Fibroblast of skin of abdomen (primary cell): ENCODE measurements at places on chromosomes 7 and 10.
A peak's percentile ranks its signal among the peaks of the same experiment; 100 is the strongest.

DNA sequence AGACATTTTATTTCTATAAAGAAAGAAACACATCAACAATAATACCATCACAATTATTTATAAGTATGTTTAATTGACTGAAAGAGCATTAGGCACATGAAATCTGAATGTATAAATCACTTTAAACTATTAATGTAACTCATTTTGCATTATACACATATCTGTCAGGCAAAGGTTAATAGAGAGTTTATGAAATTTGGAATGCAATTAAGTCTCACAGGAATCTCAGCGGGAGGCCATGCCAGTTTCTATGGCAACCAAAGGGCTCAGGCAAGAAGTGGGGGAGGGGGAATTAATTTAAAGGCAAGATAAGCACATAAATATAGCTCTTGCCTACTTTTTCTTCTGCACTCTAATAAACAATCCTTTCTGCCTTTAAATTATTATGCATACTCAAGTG is 152.6 kb downstream of the SLC16A9 start:
- peak; percentile 45 for DNase-seq

DNA sequence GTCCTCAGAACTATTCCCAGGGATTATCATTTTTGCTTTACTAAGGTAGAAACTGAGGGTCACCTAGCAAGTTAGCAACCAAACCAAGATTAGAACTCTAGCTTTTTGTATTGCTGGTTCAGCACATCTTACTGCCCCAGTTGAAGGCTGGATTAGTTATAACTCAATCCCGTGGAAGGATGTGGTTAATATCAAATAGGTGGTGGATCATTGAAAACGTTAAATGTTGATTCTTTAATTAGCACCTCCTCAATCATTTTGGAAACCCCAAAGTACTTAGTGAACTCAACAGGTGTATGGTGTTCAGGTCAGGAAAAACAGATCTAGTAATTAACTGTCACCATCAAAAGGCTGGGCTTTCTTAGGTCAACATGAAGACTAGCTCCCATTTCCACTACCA is 152.4 kb downstream of the ARID5B start:
- no peak for DNase-seq

GRCh38 chr7:48176356-48176893 is 5.2 kb downstream of the ABCA13 start:
- peak; percentile 32 for DNase-seq

DNA sequence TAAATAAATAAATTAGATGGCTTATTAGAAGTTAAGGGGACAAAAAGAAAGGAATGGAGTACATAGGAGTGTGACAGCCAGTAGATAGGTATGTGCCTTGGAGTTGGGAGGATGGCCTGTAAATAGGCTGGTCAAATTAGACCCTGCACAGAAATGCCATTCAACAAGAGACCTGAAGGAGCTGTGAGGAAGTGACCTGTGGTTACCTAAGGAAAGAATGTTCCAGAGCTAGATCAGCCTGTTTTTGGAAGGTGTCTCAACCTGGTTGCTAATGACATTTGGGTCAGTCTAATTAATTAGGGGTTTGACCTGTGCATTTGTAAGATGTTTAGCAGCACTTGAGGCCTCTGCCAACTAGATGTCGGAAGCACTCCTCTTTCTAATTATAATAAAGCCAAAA is 315.3 kb upstream of the PLXDC2 start:
- no peak for DNase-seq

DNA sequence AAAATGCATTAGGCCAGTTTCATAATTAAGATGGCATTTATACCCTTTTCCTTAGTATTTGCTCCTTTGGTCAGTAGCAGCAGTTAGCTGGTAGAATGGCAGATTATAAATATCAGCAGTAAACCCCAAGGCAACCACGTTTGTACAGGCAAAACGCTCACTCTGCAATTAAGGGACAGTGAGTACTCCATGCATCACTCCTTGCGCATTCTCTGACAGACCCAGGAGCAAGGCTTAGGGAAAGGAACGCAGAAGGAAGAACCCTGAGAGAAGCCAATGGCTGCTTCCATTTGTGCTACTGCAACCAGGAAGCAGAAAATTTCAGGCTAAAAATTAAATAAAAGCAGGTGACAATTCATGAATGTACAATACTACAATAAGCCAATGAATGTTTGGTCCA is 12.9 kb downstream of the ETV1 start:
- DNase-seq, result no peak

DNA sequence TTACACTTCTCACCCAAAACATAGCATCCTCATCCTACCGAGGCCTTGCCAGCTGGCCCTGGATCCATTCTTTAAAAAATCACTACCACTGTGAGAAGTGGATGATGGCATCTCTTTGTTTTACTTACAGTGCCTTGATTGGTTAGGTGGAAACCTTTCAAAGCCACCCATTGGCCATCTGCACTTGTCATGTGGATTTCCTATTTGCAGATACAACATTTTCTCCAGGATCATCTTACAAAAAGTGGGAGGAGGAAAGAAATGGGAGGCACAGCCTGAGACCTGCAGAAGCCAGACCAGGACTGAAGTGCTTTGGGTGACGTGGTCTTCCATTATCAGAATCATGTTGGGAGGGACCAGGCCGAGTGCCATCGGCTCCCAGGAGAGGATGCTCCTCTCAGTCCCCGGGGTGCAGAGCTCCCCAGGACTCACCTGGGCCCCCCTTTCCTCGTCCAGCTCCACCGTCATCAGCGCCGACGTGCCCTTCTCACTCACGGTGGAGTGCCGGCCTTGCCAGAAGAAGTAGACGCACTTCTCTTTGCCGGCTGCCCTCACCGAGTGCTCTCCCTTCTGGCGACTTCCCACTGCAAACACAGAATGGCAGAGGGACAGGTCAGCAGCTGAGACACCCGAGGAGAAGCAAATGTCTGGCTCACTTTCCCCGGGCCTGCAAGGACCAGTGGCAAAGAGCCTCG is 161.2 kb downstream of the SVIL start:
- no peak for DNase-seq

DNA sequence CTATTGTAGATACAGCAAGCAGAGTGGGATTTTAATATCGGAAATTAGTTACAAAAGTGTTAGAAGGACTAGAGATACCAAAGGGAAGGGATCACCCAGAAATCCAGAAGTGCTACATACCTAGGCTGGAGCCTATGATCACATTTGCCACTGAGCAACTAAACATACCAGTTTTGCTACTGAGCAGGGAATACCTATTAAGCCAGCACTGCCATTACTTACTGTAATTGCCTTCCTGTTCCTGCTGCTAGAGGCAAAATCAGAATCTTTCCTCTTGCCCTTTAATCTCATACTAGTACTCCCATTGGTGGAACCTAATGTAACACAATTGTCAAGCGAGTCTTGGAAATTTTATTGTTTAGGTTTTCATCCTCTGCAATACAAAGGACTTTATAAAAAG is 121.7 kb downstream of the ATRNL1 start:
- no peak for DNase-seq

DNA sequence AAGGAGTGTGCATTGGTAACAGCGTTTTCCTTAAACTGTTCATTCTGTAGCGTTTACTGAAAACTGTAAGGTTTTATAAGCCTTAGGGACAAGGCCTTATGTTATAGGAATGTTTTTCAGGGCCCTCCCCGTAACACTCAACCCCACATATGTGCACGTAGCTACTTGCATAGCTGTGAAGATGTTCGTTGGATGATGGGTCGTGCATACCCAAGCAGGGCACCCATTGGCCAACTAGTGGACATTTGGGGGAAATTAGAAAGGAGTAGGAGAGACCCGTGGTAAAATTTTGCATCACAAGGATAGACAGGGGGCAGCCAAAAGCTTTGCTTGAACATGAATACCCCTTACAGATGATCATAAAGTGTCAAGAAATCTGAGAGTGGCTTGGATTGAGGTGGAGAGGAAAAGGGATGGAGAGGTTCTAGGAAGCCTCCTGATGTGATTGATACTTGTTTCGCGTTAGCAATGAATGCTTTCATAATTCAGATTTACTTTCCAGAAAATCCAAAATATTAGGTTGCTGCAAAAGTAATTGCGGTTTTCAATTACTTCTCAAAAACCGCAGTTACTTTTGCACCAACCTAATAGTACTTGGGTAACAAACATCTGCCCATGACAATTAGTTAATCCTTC is 878 bp downstream of the SEC61A2 start:
- peak; percentile 72 for DNase-seq

DNA sequence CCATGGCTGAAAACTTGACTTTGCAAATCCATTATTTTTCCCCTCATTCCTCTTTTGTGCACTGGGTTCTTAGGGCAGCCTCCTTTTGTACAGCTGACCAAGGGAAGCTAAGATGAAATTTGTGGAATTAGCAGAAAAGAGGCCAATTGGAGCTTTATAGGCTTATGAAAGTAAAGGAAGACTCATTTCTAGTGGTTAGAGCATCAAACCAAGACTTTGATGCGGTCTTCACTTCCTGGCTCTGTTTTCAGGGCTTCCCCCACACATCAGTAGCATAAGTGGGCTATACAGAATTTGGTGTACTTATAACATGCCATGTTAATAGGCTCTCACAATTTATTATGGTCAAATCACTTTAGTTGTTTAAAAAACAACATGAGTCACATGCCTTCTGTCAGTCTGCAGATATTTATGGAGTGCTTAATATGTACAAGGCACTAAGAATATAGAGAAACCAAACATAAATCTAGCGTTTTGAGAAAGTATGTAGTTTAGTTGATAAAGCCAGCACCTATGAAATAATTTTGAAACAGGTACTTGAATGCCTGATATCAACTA is 5.7 kb downstream of the AUTS2 start:
- DNase-seq, result no peak

DNA sequence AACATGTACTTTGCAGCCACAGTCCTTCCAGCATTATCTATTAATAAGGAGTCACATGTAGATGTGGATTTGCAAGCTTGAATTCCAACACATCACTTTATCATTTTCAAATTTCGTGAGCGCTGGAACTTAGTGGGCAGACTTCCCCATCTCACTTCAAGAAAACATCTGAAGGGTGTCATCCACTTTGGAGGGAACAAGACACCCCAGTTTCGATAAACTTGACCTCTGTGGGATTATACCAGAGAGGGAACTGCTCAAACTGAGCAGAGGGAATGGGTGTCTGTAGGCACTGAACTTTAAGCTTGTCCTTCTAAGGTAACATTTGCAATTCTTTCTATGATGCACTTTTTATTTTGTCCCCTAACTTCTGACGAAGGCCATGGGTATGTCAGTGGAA is 27.5 kb downstream of the ADRB1 start:
- no peak for DNase-seq

GRCh38 chr10:89566992-89567391 is 31.6 kb upstream of the SLC16A12 start:
- no peak for DNase-seq

GRCh38 chr10:96579133-96579532 is 7.7 kb downstream of the TM9SF3 start:
- DNase-seq, result no peak

- no peak for DNase-seq
These were observed 218.0 kb upstream of the ZNF32 start for GRCh38 chr10:43866712-43867111.

GRCh38 chr10:49594594-49594993 is 15.5 kb upstream of the SLC18A3 start:
- DNase-seq, result peak; percentile 51

GRCh38 chr10:88379575-88379974 is 203.5 kb downstream of the RNLS start:
- DNase-seq, result peak; percentile 82

- DNase-seq, result no peak
These were observed 9.4 kb upstream of the HILPDA start for GRCh38 chr7:128446306-128446705.

- no peak for DNase-seq
These were observed 4.8 kb upstream of the RET start for GRCh38 chr10:43071865-43072650.

DNA sequence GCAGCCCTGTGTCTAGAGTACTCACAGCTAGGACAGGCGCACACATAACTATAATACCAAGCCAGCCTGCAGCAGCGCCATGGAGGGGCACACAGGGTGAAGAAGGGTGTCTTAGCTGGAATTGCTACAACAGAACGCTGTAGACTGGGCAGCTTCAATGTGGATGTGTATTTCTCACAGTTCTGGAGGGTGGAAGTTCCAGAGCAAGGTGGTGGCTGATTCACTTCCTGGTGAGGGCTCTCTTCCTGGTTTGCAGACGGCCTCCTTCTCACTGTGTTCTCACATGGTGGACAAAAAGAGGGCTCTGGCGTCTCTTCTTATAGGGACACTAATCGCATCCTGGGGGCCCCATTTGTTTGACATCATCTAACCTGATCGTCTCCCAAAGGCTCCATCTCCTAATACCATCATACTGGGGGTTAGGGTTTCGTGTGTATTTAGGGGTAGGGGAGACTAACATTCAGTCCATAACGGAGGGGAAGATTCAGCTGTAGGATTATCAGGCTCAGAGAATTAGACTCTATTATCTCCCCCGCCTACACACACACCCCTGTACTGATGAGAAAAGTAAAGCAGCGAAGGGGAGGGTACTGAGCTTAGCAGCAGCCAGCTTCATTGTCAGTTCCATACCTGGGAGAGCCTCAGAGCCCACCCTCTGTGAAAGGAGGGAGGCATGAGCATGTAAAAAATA is 289.1 kb downstream of the CCDC3 start:
- DNase-seq, result no peak

- no peak for DNase-seq
These were observed 84.5 kb upstream of the DUSP5 start for GRCh38 chr10:110413049-110413783.

GRCh38 chr10:113125612-113126011 is 175.6 kb downstream of the TCF7L2 start:
- DNase-seq, result no peak

- DNase-seq, result no peak
These were observed 4.1 kb upstream of the LRRC17 start for GRCh38 chr7:102908676-102909075.

DNA sequence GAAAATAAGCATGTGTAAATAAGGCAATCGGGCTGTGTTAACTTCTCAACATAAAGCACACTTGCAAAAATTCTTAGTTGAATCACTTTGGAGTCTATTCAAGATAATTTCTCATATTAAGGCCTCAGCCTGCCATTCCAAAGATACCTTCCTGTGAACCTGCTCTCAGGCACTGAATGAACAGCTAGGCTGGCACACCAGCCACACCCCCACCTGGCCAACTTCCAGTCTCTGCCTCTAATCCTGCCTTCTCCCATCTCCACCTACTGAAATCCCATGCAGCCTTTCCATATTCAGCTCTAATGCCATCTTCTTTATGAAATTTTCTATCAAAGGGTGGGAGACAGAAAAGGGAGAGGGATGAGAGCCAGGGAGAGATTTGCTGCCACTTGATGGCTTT is 17.1 kb upstream of the MACROH2A2 start:
- DNase-seq, result no peak

DNA sequence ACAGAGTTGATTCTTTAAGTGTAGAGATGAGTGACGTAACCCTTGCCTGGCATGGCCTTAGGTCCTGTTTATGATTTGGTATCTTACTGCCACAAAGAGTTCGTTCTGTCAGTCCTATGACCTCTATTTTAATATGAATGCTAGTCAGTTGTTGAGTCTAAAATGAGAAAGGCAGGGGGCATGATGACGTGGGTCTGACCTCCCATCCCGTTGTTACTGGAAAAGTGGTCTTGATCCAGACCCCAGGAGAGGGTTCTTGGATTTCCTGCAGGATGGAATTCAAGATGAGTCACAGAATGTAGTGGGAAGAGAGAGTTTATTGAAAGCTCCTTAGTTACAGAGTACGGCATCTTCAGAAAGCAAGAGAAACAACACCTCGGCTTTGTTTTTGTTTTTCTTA is 317.0 kb upstream of the COBL start:
- no peak for DNase-seq
